ENCODE measurements at places on chromosomes 12 and 14.
A peak's percentile ranks its signal among the peaks of the same experiment; 100 is the strongest.

GRCh38 chr12:18979401-18980126 lies 150.0 kb upstream of the PLEKHA5 start:
- no peak for DNase-seq

- DNase-seq: peak; percentile 73
These were observed 73.6 kb downstream of the SRGAP1 start for GRCh38 chr12:63917864-63918799.

GRCh38 chr14:61502459-61503093 lies 181.2 kb downstream of the PRKCH start:
- DNase-seq: no peak

DNA sequence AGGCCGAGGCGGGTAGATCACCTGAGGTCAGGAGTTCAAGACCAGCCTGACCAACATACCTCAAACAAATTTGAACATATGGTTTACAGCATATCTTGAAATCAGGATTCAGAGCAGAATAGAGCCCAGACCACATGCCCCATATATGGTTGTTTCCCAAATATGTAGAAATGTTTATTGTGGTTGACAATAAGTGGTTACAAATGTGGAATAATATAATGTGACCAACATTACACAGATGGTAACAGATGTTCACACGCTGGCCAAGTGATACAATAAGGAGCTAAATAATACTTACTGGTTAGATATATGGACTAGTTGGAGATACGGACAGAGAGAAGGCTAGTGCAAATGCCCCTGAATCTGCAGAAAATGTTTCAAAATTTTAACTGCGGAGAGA lies 85.3 kb downstream of the MAPKAPK5 start:
- no peak for DNase-seq

DNA sequence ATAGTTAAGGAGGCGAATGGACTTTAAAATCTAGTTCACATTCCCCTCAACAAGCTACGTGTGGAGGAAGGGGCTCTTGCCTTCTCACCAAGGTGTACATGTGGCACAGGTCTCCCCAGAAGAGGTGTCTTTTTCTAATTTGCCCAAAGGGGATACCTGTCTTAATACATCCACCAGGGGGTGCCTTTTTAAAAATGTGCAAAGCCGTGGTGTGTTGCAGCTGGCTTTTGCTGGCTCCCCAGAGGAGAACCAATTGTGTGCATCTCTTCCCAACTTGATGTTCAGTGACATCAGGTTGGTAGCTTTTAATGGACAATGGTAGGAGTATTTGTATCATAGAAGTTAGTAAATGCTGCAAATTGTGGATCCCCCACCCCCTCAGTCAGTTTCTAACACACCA lies 33.8 kb downstream of the CREBL2 start:
- DNase-seq: no peak

GRCh38 chr14:93619176-93619793 lies 169.0 kb downstream of the PRIMA1 start:
- DNase-seq: no peak

DNA sequence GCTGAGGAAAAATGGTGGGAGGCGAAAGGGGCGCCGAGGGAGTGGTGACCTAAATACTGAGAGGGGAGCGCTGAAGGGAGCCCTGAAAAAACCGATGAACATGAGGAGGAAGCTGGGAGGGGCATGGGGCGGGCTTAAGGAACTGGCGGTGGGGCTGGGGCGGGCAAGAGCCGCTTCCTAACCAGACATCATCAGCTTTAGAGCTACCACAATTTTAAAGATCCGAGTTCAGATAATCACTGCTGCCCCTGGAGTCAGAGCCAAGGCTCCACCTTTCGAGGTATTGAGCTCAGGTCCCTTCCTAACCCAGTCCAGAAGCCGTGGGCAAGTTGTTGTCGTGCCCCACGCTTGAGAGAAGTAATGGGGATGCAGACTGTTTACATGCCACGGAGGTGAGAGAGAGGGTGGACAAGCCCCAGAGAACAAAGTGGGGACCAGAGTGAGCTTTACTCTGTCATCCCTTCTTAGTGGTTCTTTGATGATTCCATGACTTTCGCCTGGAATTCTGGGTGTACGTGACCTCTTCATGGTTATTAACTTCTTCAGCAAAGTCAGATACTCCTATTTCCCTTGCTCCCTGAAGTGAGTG lies 393 bp downstream of the ORMDL2 start:
- peak; percentile 72 for DNase-seq

- no peak for DNase-seq
These were observed 335.1 kb downstream of the MED13L start for GRCh38 chr12:115942346-115942745.
